HL-60 (cell line): ENCODE measurements at places on chromosomes 3 and 15.
A peak's percentile ranks its signal among the peaks of the same experiment; 100 is the strongest.

GRCh38 chr3:102378216-102378615 lies 56.6 kb upstream of the ZPLD1 start:
- DNase-seq: no peak

DNA sequence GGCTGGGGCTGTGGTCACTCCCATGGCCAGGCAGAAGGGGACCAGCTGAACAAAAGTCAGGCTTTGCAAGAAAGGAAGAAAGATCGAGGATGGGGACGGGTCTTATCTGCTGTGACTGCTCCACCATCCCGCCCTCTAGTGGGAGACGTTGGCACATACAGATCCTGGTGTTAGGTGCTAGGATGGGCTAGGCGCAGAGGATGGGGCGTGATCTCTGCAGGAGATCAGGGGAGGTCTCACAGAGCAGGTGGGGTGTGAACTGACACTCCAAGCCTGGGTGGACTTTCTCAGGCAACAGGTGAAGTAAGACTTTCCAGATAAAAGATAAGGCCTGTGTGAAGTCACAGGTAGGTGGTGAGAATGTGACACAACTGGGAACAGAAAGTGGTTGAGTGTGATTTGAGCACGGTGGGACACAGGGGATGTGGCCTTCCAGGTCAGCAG lies 141.9 kb upstream of the SMAD3 start:
- DNase-seq: peak; percentile 42

DNA sequence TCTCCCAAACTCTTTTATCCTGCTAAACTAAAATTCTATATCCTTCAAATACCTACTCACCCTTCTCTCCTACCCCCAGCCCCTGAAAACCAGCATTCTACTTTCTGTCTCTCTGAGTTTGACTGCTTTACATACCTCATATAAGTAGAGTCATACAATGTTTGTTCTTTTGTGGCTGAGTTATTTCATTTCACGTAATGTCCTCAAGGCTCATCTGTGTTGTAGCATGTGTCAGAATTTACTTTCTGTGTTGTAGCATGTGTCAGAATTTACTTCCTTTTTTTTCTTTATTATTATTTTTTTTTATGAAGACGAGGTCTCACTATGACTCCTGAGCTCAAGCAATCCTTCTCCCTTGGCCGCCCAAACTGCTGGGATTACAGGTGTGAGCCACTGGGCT lies 20.1 kb downstream of the IFT122 start:
- no peak for DNase-seq

DNA sequence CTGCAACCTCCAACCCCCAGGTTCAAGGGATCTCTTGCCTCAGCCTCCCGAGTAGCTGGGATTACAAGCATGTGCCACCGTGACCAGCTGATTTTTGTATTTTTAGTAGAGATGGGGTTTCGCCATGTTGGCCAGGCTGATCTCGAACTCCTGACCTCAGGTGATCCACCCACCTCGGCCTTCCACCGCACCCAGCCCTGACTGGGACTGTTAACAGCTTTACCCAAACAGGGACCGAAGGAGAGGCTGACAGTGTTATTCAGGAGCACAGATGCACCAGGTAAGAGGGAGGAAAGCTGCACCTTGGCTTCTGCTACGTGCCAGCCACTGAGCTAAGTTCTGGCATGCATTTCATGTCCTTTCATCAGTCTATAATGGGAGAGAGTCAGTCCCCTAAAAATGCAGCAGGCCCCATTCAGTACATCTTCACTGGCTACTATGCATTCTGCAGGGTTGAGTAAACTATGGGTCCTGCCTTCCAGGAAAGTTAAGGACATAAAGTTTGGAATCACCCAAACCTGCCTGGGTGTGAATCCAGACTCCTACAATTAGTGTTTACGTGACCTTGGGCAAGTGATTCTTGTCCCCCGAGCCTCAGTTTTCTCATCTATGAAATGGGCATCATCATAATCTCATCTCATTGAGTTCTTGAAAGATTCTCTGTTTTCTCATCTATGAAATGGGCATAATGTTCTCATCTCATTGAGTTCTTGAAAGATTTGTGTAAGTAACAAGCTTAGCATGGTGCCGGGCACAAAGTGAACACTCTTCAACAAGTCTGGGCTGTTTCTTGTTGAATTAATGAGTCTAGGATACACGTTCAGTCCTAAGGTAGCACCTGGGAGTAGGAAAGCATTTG lies 82.2 kb downstream of the CPN2 start:
- no peak for DNase-seq

DNA sequence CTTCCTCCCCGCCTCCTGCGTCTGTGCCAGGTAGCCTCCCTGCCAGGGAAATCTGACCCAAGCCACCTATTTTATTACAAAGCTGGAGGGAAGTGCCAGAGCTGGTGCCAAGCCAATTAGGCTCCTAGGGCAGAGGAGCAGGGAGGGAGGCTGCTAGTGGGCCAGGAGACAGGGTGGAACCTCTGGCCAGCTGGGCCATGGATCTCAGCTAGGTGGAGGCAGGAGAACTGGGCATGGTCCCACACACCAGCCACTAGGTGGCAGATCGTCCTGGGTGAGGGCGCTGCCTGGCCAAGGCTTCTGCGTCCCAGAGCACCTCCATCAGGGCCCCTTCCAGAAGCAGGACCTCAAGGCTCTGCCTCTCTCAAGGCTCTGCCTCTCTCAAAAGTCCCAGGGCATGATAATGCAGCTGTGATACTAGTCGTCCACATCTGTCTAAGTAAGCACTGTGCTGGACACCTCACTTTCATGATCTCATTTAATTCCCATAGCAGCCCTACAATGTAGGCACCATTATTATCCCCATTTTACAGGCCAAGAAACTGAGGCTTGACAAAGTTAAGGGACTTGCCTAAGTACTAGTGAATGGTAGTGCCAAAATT lies 4.5 kb upstream of the RFT1 start:
- no peak for DNase-seq

DNA sequence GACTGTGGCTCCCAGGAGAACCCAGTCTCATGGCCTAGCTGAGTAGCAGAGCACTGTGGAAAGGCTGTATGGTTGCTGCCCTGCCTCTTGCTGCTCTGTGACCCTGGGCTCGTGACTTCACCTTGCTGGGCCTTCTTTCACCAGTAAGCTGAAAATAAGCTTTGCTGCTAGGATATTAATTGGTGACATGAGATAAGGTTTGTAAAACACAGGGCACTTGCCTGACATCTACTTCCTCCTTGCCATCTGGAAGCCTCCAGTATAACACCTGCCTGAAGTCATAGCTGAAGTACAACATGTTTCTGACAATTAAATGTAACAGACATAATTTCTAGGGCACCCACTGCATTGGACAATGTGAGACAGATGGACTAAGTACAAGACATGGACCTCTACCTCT lies 53.6 kb downstream of the CLEC3B start:
- DNase-seq: no peak

DNA sequence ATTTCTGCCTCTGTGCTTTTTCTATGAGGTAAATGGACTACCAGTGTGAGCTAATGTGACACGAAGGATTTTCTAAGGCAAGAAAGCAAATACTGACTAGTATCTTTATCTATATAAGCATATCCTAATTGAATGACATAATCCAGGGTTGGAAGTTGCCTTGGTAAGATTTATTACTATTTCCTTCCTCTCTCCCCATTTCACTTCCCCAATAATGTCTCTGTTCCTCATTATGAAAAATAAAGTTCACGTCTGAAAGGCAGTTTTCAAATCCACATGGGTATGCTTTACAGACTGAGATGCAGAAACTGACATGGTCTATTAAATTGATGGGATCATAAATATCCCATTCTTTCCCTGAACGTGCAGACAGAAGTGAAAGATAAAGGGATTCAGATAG lies 86.0 kb downstream of the DTWD1 start:
- DNase-seq: no peak

DNA sequence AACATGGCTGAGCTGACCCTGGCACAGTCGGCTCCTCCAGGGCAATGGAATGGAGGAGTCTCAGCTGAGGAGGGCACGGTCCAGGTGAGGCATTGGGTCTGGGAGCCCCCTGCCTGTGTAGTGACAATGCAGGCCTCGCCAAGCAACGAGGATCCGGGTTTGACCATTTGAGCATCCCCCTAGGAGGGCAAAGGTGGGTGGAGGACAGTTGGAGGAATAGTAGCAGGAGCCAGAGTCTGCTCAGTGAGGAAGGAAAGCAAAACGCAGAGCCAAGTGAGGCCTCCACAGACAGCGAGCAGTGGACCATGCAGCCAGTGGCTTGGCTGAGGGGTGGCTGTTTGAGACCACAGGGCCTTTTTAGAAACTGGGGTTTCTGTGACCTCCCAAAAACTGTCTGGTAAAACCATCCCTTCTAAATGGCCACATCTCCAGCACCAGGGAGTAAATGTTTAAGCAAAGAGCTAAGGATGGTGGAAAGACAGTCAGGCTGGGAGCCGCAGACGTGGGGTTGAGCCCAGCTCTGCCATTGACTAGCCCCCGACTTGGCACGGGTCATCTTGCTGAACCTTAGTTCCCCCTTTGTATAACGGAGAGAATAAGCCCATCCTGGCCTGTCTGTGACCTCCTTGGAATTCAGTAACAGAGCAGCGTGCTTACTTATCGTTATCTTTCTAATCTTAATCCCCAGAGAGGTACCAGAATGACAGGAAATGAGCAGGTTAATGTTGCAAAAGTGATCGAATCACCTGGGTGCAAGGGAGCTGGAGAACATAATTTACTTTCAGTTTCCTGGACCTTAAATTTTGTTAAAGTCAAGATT lies 46.8 kb downstream of the CMTM6 start:
- no peak for DNase-seq

GRCh38 chr3:135740211-135740610 lies 225.3 kb upstream of the PPP2R3A start:
- no peak for DNase-seq

- no peak for DNase-seq
Observed at GRCh38 chr3:124318014-124318413, 326.1 kb upstream of the ROPN1 start.

DNA sequence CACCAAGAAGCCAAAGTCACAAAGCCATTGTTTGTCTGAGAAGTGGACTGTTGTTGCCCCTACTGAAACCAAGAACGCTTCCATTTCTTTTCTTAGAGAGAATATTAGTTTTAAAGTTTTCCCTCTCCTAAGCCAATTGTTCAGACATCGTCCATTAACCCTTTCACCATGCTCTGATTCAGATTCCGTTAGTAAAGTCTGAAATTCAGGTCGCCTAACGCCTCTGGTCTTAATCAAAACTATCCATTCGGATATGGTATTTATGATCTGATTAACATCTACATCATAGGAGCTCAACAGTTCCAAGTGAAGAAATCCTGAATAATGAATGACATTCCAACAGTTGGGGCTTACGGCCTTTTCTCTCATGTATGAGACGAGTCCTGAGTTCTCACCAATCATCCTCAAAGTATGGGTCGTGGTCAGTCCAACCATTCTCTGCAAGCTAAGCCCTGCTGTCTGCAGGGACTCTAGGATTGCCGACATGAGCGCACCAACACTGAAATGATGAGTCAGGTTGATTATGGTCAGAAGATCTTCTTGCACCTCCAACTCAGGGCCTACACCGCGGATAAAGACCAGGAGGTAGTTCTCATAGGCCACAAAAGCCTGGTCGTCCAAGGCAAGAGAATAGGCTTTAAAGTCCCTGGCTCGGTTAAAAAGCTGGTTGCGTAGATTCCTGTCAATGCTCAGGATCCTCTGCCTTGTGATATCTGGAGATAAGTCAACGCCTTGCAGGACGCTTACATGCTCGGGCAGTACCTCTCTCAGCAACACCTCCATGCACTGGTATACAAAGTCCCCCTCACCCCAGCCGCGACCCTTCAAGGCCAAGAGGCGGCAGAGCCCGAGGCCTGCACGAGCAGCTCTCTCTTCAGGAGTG lies 767 bp downstream of the EPM2AIP1 start:
- DNase-seq: peak; percentile 32
